IPS-NIHi11 (cell line): ENCODE measurements at places on chromosomes 7 and 10.

DNA sequence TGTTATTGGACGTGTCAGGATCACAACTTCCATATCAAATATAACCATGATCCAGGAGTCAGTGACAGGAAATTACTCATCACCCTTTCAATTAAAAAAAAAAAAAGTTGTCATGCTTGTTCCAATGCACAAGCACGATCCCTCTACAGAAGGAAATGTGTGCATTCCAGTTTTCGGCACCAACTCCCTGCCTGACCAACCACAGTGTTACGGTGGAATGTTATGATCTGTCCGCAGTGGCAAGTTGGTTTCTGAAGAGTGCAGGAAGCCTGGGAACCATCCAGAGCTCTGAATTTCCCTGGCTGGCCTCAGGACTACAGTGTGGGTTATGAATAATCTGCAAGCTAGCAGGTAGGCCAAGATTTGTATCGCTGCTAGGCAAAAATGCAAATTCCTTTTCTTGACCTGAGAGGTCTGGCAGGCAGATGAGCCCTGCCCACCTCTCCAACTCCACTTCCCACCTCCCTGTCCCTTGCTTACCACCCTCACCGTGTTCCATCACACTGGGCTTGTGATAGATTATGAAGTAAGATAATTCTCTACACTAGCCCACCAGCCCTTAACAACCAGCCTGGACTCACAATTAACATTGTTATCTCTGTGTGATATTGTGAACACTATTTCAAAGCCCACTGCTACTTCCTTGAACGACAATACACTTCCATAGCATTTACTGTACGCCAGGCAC, 20.4 kb downstream of the FRMPD2 start:
- DNase-seq: no peak

DNA sequence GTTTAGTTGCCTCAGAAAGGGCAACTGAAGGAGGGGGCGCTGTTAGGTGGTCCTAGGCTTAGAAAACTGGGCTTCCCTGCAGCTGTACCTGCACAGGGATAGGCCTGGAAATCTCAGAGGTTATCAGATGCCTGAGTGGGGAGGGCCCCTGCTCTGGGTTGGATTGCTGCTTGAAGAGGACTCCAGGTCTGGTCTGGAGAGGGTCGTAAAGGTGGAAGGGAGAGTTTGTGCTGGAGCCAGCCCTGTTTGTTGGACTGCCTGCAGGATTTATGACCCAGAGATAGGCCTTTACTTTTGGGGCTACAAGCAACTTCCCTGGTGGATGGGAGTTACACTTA, 765.9 kb downstream of the GRID1 start:
- DNase-seq: no peak

GRCh38 chr7:112481833-112482670, 1.3 kb downstream of the LSMEM1 start:
- DNase-seq: no peak

- no peak for DNase-seq
These were observed 5.0 kb downstream of the RHEB start for GRCh38 chr7:151514461-151515275.

- no peak for DNase-seq
These were observed 137.8 kb downstream of the SPAG6 start for GRCh38 chr10:22483132-22483531.

GRCh38 chr10:79069325-79070080, 737 bp downstream of the ZMIZ1 start:
- no peak for DNase-seq

GRCh38 chr7:32943252-32944030, 13.8 kb upstream of the FKBP9 start:
- no peak for DNase-seq

DNA sequence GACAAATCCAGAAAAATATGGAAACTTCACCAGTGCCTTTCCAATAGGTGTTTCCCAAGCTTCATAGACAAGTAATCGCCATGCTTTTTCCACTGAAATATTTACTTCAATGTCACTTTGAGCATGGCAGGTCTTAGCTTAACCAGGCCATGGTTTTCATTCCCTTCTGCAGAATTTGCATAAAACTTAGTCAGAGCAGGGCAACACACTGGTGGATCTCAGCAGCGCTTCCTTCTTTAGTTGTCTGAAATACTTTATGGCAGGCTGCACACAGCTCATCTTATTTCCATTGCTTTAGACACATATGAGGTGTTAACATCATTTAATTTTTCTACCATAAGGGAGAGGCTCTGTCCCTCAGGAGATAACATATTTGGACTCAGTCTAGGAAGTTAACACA, 102.9 kb upstream of the AHR start:
- DNase-seq: no peak

DNA sequence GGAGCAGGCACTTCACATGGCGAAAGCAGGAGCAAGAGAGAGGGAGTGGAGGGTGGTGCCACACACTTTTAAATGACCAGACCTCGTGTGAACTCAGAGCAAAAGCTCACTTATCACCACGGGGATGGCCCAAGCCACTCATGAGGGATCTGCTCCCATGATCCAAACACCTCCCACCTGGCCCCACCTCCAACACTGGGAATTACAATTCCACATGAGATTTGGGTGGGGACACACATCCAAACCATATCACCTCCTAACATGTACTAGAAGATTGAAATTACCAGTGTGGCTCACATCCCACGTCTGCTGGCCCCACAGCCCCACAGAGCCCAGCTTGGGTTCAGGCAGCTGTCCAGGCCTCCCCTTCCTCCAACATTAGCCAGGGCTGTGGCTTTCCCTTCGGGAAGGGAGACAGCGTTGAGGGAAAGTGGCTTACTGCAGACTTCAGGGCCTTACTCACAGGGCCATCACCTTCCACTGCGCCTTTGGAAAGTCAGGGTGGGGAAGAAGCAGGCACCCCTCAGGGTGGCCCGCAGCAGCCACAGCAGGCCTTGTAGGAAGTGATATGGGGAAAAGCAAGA, 7.7 kb downstream of the DEPP1 start:
- DNase-seq: no peak

DNA sequence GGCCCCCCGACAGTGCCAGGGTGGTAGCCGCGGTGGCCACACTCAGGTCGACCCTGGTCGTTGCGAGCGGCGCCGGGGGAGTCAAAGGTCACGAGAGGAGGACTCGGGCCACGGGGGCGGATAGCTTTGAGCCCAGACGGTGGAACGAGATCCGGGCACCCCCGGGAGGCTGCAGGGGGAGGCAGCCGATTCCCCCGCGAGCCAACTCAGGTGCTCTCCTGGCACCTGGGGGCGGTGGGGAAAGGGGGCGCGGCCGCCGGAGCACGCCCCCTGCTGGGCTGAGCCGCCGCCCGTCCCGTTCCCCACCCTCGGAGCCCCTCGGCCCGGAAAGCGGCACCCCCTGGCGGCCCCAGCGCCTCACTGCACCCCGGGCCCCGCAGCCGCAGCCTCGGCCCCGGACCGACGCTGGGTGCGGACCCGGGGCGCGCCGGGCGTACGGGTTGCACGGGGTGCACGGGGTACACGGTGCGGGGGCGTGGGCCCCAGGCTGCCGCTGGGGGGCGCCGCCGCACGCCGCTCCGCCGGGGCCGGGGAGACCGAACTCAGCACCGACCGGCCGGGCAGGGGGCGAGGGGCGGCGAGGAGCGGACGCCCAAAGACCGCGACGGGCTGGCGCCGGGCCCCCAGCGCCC, 521 bp upstream of the NYAP1 start:
- peak; percentile 82 for DNase-seq

DNA sequence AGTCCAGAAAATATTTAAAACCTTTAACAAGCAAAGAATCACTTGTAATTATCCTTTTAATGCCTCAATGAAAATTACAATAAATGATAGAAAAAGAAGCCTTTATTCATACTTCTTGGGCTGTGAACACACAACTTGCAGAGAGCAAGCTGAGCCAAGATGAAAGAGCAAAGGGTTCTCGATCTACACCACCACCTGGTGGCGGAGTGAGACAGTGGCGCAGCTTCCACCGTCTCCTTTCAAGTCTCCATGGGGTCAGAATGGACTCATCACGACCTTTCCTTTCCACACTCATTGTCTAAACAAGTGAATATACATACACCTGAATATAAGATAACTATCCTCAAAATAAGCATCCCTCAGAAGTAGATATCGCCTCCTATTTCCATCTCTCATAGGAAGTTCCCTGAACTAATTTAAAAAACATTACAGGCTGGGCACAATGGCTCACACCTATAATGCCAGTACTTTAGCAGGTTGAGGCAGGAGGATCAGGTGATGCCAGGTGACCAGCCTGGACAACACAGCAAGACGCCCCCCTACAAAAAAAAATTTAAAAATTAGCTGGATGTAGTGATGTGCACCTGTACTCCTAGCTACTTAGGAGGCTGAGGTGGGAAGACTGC, 40.7 kb downstream of the ATE1 start:
- peak; percentile 77 for DNase-seq

DNA sequence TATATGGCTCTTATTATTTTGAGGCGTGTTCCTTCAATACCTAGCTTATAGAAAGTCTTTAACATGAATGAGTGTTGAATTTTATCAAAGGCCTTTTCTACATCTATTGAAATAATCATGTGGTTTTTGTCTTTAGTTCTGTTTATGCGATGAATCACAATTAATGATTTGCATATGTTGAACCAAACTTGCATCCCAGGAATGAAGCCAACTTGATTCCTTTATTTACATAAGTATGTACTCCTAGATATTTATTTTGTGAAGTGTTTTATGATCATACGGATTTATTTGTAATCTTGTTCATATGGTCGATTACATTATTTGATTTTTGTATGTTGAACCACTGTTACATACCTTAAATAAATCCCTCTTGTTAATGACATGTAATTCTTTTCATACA, 244.3 kb upstream of the KCND2 start:
- DNase-seq: no peak

DNA sequence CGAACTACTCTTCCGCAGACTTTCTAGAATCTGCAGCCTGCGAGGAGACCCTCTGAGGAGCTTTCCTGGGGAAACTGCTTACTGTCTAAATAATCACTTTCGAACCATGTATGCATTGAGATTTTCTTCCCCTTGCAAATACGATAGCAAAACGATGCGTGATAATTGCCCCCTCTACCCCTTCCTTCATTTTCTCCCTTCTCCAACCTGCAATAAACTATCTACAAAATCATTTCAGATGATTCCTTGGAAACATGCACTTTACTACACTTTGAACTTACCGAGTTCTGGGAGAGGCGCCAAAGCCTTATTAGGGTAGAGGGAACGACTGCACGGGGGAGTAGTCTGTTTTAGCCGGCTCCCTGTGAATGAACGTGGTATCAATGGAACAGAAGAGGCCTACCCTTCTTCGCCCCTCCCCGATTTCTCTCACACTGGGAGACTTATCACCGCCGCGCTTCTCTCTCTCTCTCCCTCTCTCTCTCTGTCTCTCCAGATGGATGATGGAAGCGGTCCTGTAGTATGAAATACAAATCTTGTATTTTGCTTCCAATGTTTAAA, at the start of gene FGFBP3:
Gene FGFBP3, minus strand, starts transcription at position 370 of the 561 bp plus-strand sequence. CDS start 517 bp downstream, outside the sequence.
- DNase-seq: peak; percentile 55

DNA sequence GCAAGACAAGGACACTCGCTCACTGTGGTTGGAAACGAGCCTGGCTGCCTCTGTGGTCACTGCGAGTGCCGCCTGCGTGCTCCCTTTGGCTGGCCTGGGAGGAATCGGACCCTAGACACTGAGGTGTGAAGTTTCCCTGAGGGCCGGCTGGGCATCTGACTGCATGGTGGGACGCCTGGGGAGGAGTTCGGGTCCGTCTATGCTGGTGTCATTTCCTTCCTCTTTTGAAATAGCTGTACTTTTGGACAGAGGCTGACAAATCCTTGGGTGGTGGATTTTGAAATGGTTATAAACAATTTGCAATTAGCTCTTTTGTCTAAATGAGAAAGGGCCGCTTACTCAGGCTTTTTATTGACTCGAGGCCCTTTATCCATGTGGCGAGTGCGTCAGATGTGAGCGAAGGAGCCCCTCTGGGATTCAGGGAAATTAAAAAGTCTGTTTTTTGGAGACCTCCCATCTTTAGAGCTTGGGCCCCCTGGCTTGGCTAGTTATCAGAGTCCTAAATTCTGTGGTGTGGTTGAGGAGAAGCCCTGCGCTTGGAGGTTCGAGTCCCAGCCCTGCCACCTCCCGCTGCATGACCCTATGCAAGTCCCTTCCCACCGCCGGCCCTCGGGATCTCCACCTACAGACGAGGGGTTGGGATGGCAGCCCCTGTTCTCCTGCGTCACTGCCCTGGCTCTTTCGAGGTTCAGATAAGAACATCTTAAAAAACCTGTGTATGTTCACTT, 147.1 kb downstream of the RGS10 start:
- DNase-seq: peak; percentile 50

DNA sequence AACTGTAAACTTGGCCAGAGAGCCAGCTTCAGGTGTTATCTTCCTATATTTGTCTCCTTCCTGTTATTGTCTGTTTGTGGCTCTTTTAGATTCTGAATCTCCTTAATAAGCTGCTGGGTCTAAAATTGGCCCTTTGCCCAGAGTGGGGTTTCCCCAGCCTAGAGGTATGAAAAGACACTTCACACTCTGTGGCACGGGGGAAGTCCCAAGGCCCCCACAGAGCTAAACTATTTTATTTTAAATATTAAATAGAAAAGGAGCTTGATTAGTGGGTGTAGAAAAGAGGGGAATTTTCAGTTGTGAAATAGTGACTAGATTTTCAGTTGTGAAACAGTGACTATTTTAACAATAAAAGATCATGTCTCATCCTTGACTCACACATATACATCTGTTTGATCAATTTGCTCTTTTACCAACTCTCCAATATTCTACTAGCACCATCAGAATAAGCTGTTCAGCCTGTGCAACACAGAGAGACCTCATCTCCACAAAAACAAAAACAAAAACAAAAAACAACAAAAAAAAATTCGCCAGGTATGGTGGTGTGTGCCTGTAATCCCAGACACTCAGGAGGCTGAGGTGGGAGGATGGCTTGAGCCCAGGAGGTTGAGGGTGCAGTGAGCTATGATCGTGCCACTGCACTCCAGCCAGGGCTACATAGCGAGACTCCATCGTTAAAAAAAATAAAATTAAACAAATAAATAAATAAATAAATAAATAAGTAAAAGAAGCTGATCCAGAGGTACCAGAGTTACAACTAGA, 24.9 kb upstream of the ADO start:
- DNase-seq: no peak

GRCh38 chr7:101567230-101567629, 61.9 kb downstream of the MYL10 start:
- DNase-seq: no peak

DNA sequence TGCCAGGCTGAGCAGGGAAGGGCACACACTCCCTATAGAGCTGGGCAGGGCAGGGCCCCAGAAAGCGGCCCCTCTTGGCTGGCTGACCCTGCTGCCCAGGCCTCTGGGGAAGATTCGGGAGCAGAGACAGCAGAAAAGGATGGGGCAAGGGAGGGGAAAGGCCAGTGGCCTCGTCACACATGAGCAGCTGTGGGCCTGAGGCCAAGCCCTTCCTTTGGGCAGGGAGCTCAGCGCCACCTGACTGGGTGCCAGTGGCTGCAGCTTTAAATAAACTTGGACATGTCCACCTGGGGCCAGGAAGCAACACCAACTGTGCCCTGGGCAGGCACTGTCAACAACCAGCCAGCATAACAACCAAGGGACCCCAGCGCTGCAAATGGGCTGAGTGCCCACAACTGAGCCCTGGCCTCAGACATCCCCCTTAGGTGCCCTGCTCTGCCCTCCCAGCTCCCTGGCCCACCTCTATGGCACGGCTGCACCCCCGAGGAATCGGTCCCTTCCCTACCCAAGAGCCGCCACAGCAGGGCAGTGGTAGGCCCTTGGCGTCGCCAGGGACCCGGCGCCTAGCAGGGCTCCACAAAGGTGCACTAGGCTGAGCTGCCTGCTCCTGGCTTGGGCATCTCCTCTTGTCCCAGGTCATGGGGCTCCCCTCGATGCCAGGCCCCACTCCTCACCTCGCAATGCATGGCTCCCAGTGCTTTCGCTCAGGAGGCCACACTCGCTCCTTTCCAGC, 2.6 kb downstream of the CAMK2B start:
- DNase-seq: no peak

- DNase-seq: no peak
These were observed 15.4 kb downstream of the CLCN1 start for GRCh38 chr7:143331179-143331801.

GRCh38 chr10:8069108-8069507, 14.6 kb downstream of the GATA3 start:
- DNase-seq: no peak
